ENCODE measurements at places on chromosomes 1 and 21.

- no peak for DNase-seq
These were observed 49.3 kb downstream of the FBXO42 start for GRCh38 chr1:16302709-16303627.

DNA sequence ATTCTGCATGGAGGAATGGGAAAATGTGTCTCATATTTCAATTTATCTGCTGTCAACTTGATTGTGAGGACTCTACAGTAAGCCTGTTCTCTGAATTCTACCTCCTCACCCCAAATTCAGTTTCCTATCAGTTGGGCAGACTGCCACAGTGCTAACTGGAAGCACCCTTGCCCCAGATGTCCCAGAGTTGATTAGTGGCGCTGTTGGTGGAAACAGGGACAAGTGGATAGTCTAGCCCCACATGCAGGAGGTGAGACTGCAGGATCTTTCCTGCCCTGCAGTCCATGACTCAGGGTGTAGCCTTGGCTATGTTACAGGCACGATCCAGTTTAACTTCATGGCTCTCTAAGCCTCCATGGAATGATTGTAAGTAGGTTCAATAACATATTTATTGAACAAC is 22.1 kb downstream of the ADAM30 start:
- DNase-seq, result no peak

DNA sequence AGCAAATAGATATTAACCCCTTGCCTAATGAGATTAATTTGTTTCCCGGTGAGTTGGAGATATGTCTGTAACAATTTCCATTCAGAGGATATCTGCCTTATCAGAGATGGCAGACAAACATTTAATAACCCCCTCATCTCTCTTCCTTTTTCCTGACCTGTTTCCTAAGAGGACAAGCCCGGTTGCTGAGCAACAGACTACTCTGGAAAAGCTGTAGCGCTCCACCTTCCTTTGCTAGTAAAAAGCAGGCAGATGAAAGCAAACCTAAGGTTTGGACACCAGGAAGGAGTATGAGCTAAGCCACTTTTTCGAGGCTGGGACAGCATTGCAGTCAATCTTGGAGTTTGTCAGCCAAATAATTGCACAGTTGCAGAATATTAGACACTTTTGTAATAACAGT is 82.4 kb downstream of the RGS21 start:
- DNase-seq, result no peak

- no peak for DNase-seq
These were observed 8.6 kb downstream of the ATP6V1G3 start for GRCh38 chr1:198531891-198532290.

- DNase-seq, result no peak
These were observed 646.6 kb upstream of the USP24 start for GRCh38 chr1:55861676-55862340.

GRCh38 chr1:43367026-43367903 is 546 bp downstream of the ELOVL1 start:
- DNase-seq, result peak; percentile 60

GRCh38 chr1:9822897-9823692 is 670 bp downstream of the CLSTN1 start:
- DNase-seq, result peak; percentile 35

DNA sequence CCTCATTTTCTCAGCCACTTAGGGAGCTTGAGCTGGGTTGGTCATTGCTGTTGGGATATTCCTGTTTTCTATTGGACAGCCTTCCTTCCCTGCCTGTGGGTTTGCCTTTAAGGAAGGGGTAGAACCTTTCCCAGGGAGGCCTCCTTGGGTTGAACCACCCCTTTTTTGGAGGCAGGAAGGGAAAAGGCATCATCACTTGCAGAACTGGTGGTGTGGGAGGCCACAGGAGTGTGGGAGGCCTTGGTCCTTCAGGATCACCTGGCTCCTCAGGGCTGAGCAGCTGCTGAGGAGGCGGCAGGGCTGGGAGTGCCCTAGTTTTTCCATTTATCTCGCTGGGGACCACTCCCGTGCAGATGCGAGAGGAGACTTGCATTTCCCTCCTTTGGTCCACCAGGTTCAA is 667 bp upstream of the CYB561D1 start:
- DNase-seq, result no peak

- DNase-seq, result no peak
These were observed 18.4 kb downstream of the HHAT start for GRCh38 chr1:210347112-210347511.

DNA sequence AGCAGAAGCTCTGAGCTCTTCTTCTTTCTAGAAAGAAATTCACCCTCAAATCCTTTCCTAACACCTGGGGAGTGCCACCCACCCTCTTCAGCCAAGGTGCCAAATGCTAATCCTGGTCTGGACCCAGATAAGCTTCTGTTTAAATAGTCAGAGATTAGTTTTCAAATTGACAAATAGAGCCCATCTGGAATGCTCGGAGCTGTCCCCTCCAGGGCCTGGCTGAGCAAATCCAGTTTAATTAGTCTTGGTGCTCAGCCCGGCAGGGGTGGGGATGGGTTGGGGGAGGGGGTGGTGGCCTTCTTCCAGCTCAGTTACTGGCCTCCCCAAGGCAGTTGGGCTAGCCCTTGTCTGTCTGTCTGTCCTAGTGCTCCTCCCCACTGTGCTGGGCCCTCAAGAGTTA is 269.5 kb downstream of the GRIK3 start:
- no peak for DNase-seq

DNA sequence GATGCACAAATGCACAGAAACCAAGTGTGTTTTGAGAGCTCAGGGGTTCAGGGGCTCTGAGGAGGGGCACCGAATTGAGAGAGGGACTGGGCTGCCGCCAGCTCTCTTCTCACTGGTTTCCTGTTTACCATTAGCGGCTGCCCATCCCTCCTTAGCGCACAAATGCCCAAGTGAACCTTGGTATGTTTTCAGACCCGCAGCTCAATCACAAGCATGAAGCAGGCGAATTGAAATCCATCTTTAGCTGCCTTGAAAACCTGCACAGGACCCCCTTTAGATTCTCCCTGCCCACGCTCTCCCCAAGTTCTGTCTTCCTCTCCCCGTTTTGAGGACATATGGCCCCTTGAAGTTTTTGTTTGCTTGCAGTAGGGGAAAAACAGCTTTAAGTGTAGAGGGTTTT is 61.1 kb upstream of the ACOT11 start:
- no peak for DNase-seq

GRCh38 chr21:37916310-37917051 is at the start of gene KCNJ6:
TSS of gene KCNJ6 (minus strand) at chr21:37916457. CDS start at chr21:37840682, 75,775 bp downstream.
- no peak for DNase-seq

DNA sequence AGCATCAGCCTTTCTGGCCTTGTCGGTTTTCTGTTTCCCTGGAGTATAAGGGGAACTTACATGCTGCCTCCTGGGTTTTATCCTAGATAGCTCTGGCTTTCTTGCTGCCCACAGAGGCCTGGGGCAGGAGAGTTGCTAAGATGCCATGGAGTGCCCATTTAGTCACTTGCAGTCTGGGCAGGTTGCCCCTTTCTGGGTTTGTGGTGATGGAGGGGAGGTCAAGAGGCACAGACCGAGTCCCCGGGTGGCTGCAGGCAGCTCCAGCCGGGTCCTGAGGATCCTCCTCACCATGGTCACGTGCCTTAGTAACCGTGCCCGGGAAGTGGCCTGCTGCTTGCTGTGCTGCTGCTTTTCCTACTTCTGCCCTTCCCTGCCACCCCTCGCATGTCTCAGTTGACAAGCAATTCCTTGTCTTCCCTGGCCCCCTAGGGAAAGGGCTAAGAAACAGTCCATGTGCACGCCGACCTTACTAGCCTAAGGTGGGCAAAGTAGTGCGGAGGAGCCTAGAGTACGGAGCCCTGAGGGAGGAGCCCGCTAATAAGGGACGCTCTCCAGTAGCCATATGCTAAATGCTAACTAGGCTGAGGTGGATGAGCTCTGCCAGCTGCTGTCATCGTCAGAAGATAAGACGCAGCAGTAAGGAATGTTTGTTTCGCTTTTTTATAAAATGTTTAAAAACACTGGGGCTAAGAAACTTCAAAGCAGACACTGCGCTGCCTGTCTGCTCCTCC is 34.8 kb downstream of the CLCA1 start:
- no peak for DNase-seq

DNA sequence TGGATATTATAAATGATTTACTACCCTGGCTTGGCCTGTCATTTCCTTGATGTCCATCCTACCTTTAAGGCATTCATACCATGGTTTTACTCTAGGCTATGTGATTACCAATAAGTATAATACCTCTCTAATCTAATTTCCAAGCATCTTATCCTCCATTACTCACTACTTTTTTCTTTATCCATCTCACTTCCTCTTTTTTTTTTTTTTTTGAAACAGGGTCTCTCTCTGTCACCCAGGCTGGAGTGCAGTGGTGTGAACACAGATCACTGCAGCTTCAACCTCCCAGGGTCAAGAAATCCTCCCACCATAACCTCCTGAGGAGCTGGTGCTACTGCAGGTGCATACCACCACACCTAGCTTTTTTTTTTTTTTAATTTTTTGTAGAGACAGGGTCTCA is 39.9 kb downstream of the INKA2 start:
- DNase-seq, result no peak

GRCh38 chr1:242877229-242877628 is 352.7 kb upstream of the PLD5 start:
- DNase-seq, result no peak

Measured in HuH-7.5 (cell line).